GM12864 (cell line): ENCODE measurements at places on chromosomes 16 and 17.

DNA sequence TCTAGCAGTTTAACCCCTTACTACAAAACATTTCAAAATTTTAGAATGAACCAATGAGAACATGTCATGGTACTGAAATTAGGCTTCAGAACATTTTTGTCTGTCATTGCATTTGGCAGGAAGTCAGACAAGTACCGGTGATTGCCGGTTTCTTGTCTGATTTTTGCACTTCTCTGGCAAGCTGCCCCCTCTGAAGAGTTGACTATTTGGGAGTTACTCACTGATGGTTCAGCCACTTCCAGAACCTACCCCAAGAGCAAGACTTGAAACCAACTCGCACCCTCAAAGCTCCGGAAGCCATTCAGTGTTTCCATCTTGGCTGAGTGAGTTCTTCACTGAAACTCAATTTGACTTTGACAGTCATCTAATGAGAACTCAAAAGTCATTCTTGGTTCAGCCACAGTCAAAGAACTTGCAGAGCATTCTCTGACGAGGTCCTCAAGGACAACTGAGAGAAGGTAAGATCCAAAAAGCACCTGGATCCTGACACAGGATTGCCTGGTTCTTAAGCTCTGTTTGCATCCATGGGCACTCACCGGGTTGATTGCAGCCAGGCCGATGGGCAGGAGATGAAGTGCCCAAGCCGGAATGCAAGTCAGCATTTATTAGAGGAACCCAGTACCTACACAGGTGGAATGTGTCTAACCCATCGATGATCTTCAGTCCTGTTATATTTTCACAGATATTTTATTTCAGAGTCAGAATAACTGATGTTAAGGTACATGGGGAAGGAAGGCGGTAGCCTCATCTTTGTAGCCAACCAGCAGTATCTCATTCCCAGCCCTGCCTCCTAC, 93.6 kb downstream of the USP22 start:
- DNase-seq = peak; percentile 13

DNA sequence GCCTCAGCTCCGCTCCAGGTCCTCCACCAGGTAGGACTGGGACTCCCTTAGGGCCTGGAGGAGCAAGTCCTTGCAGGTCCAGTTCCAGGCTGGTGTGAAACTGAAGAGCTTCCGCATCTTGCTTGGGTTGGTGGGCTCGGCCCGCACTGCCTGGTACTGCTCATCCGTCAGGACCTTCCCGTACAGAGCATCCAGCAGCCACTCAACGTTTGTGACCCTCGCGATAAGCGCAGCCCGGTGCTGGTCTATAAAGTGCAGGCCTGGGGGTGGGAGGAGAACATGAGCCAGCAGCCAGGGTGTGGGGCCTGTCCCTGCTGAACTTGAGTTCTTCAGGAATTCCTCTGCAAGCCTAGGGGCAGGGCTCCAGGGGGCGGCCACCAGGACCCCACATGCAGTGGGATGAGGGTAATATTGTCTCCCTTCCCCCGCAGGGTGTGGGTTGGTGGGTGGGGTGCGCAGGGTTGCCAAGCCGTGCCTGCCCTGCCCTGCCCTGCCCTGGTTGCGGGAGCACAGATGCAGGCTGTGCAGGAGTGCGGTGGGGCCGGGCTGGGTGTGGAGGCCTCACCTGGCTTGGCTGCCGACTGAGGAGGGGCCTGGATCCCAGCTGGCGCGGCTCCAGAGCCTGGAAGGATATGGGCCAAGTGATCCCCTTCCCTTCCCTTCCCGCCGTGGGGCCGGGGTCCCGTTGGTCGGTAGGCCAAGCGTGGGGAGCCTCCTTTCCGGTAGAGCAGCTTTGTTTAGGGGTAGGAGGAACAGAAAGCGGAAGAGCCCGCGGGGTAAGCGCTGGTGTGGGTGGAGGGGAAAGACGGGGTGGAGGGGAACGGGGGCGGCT, 762 bp downstream of the PYCARD start:
- DNase-seq = no peak

DNA sequence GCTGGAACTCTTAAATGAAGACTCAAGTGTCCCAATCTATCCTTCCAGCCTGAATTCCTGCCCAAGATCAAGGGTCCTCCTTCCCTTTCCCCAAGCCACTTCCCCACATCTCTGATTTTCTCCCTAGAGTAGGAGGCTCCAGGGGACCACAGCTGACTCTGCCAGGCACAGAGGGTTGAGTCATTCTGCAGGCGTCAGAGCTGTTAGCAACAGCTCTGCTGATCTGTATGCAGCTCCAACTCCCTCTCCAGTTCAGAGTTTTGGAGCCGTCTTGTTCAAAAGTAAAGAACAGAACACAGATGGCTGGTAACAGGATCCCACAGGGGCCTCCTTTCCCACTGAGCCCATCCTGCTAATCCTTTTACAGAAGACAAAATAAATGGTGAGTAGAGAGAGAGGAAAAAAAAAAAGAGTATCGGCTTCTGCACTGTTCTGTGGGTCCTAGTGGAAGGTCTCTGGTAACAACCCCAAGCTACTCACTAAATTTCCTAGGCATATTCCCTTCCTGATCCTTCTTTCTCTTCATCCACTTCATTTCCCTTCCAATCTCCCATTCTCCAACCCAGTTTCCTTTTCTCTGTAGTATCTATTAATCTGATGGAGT, 13.4 kb upstream of the TAOK1 start:
- DNase-seq = no peak

DNA sequence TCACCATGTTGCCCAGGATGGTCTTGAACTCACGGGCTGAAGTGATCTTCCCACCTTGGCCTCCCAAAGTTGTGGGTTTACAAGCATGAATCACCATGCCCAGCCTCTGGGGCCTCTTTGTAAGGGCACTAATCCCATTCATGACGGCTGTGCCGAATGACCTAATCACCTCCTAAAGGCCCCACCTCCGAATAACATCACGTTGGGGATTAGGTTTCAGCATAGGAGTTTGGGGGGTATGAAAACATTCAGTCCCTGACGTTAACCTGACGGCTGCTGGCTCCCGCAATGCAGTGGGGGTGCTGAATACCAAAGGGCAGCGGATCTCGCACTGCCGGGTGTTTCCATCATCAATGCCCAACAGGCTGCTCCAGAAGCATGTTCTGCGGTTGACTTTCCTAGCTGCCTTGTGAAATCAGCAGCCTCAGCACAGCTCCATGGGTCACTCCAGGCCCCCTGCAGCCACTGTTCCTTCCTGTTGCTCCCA, 120.8 kb upstream of the SEC14L1 start:
- no peak for DNase-seq

GRCh38 chr16:86697715-86698114, 119.4 kb downstream of the FOXL1 start:
- no peak for DNase-seq

GRCh38 chr17:16463358-16464302, 28.4 kb downstream of the LRRC75A start:
- DNase-seq = no peak
